Inflammatory macrophage treated with lipopolysaccharide for 4 hours (primary cell): ENCODE measurements at places on chromosomes 16 and 17.

- DNase-seq = no peak
These were observed 85.6 kb downstream of the MSI2 start for GRCh38 chr17:57341611-57342540.

GRCh38 chr17:77610518-77610893 is 348.0 kb upstream of the TNRC6C start:
- no peak for DNase-seq

GRCh38 chr17:39527220-39527813 is 66.0 kb downstream of the CDK12 start:
- DNase-seq = peak; percentile 22

GRCh38 chr17:17141860-17142552 is 64.1 kb downstream of the PLD6 start:
- DNase-seq = peak; percentile 23
